ENCODE measurements at places on chromosomes 11 and 22.

DNA sequence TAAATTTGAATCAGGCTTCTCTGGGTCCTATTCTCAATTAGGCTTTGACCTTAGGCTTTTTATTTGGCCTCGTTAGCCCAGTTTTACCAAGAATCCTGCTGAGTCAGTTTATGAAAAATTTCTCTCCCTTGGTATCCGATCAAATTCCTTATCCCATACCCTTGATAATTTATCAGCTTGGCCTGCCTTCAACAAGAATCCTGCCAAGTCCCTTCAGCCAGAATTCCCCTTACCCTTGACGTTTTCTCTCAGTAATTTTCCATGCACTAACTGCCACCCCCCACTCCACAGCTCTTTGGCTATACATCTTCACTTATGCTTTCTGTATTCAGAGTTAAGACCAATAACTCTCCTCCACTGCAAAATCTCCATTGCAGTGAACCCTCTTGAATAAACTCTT is 811.0 kb upstream of the CCDC90B start:
- DNase-seq: no peak

GRCh38 chr11:34333787-34334186 is 24.0 kb downstream of the ABTB2 start:
- DNase-seq: no peak

- DNase-seq: no peak
Observed at GRCh38 chr22:23925020-23925606, 30.9 kb downstream of the MIF start.

DNA sequence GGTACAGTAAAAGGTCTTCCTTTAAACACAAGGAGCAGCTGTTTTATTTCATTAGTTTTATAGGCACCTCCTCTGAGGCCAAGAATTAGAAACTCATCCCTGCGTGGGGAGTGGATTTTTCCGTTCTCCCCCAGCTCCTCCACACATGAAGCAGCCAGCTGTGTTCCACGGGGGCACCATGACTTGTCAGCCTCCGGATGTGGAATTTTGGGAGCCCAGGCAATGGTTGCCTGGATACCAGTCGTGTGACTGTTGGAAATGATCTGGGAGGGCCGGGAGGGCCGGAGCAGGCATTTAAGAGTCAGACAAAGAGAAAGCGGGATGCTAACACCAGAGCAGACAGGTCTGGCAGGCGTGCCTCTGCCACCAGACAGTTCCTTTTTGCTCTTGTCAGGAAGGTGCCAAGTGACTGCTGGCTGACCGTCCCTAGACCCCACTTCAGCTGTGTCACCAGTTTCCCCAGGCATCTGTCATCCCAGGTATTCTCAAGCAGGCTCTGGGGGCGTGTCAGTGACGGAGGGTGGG is 15.9 kb upstream of the CDC42EP2 start:
- no peak for DNase-seq

DNA sequence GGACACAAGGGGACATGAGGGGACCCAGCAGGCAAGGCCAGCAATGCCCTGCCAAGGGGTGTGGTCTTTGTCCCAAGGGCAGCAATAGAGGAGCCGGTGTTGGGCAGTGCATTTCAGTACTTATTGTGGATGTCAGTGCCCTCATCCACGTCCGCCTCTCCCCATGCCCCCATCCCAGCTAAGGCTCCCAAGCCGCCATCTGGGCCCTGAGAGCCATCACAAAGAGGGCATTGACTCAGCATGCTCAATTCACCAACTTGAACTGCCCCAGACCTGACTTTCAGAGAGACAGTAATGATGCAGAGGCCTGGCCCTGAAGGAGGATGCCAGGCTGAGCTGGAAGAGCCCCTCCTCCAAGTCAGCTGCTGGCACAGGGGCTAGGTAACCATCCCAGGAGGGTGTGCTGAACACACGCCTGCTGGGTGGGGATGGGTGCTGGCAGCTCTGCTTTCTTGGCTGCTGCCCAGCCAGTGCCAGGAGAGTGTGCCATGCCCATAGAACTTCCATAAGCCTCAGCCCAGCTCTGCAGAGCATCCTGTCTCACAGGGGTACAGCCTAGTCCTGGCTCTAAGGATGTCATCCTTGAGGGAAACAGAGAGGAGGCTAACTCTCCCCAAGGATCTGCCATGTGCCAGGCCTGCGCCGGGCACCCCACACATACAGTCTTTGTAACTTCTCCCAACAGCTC is 46.5 kb downstream of the PDE2A start:
- no peak for DNase-seq

- DNase-seq: no peak
Observed at GRCh38 chr11:8717544-8717875, 34.9 kb downstream of the RPL27A start.

DNA sequence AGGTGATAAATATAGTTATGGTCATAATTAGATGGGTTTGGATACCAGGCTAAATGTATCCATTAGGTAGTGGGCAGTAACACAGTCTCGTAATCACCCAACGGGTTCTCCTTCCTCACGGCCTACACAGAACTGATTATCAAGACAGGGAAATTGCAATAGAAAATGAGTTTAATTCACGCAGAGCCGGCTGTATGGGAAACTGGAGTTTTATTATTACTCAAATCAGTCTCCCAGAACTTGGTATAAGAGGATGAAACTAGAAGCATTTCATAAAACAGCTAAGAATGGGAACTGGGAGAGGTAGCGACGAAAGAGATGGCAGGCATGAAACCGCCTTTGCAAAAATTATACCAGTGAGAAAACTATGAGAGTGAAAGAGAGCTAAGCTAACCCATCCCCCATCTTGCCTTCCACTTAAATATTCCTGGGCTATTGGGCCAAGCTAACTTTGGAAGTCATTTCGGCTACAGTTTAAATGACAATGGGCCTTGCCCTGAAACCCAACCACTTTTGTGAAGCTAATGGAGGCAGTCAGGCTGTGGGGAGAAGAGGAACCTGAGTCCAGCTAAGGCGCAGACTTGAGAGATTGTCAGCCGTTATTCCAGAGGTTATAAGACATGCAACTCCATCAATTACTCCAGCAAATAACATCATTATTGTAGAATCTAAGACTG is 29.6 kb downstream of the CTSC start:
- no peak for DNase-seq

DNA sequence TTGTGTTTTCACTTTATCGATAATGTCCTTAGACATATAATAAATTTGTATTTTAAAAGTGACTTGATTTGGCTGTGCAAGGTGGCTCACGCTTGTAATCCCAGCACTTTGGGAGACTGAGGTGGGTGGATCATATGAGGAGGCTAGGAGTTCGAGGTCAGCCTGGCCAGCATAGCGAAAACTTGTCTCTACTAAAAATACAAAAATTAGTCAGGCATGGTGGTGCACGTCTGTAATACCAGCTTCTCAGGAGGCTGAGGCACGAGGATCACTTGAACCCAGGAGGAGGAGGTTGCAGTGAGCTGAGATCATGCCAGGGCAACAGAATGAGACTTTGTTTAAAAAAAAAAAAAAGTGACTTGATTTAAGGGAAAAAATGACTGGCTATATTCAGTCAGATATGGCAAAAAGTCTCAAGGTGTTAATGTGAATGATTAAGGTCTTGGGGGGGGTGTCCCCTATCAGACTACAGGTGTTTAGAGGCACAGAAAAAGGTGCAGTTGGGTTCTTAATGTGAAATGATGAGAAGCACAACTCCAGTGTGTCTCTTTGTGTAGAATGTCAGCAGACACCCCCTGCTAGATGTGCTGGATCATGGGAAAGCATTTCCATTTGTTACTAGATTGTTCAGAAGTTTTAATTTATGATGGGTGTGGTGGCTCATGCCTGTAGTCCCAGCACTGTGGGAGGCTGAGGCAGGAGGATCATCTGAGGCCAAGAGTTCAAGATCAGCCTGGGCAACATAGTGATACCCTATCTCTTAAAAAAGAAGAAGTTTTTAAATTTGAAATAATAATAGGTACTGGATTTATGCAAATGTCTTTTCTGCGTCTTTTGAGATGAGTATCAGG is 17.0 kb downstream of the NEAT1 start:
- peak; percentile 51 for DNase-seq

DNA sequence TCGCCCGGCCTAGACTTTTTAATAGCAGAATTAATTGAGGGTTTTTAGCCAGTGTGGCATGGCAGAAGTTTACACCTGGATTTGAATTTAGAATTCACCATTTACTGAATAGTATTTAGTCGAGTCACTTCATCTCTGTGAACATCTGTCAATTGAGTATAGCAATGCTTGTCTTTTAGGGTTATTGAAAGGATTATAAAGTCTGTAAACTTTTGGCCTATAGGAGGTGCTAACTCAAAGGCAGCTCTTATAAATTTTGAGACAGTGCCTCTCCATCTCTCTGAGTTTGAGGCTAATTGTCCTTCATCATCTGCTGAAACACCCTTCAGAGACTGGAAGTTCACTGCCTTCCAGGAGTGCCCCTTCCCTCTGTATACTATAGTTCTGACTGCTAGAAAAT is 205.0 kb downstream of the NELL1 start:
- DNase-seq: no peak

DNA sequence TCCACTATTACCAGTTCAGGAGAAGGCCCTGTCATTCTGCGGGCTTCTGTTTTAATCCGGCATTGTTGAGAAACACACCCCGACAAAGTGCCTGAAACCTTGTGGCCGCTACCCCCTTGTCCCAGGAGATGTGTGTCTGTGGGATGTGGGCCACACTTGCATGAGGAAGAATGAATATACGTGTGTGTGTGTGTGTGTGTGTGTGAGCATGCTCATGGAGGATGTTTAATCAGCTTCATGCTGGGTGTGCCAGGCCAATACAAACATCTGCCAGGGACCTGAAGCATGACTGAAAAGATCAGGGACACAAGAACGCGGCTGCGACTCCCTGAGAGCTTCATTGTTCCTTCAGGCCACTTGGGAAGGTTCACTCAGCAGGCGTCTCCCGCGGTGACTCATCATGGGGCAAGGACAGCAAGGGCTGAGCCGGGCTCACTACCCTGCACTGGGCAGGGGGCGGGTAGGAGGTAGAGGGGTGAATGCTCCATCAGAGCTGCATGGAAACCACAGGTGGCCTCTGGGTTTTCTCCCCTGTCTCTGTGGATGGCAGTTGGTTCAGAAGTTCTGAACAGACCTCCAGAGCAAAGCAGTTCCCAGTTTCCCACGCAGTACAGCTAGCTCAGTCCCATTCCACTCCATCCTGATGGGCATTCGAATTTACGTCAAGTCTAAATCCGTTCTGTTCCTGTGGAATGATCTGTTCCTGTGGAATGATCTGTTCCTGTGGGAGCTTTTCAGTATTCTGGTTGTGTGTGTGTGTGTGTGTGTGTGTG is 7.0 kb upstream of the MALAT1 start:
- DNase-seq: no peak

GRCh38 chr11:30956751-30957150 is 370.6 kb upstream of the MPPED2 start:
- DNase-seq: no peak

GRCh38 chr11:69307421-69307820 is 13.5 kb downstream of the MYEOV start:
- peak; percentile 38 for DNase-seq

DNA sequence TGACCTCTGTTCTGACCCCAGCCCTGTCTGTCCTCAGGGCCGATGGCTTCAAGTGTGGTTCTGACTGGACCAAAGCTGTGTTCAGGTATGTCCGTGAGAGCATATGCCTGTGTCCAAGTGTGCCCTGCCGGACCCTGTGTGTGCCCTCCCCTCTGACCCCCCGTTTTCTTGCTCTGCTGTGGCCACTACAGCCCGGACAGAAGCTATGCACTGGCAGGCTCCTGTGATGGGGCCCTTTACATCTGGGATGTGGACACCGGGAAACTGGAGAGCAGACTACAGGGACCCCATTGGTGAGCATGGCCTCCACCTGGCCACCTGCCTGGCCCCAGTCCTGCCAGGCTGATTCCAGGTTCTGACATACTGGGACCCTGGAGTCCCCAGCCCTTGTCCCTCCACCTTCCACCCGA is 14.5 kb downstream of the ATG16L2 start:
- DNase-seq: no peak

DNA sequence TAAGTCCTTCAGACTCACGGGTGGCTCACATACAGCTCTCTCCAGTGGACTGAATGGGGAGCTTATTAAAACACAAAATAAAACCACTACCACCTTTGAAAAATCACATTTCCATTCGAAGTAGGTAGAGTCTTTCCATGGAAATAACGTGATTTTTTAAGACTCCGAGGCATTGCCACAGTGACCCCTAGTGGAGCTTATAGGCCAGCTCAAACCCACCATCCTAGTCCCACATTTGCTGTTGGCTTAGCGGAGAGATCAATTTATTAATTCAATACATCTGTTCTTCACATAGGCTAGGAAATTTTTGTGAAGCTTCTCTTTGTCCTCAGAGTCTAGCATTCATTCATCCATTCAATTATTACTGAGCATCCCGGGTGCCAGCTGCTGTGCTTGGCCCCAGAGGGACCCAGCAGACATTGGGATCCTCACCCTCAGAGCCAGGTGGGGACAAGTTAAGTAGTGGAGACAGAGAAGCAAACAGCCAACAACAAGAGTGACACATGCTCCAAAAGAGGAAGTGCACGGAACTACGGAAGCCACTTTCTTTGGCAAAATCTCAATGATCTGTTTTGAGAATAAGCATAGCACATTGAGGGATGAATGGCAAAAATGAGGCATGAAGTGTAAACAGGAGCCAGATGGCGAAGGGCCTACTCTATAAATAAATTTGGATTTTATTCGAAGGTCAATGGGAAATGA is 10.2 kb upstream of the P4HA3 start:
- DNase-seq: no peak

- no peak for DNase-seq
Observed at GRCh38 chr22:31659246-31659645, 2.8 kb downstream of the PISD start.

- DNase-seq: no peak
Observed at GRCh38 chr22:39383841-39384625, 15.5 kb upstream of the TAB1 start.

DNA sequence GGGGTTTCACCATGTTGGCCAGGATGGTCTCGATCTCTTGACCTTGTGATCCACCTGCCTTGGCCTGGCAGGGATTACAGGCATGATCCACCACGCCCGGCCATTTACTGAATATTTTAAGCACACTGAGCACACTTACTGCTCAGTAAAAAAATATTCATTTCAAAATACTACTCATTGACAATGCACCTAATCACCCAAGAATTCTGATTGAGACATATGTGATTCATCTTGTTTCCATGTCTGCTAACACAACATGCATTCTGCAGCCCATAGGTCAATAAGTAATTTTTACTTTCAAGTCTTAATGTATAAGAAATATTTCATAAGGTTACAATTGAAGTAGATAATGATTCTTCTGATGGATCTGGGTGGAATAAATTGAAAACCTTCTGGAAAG is 4.2 kb upstream of the OR52J3 start:
- no peak for DNase-seq

- DNase-seq: no peak
Observed at GRCh38 chr22:35452351-35452781, 52.4 kb downstream of the MCM5 start.

All from activated CD8-positive, alpha-beta memory T cell treated with anti-CD3 and anti-CD28 coated beads, Interleukin-2, amount 50 U/mL, for 48 hours (primary cell).